ENCODE measurements at places on chromosomes 5 and 9.

DNA sequence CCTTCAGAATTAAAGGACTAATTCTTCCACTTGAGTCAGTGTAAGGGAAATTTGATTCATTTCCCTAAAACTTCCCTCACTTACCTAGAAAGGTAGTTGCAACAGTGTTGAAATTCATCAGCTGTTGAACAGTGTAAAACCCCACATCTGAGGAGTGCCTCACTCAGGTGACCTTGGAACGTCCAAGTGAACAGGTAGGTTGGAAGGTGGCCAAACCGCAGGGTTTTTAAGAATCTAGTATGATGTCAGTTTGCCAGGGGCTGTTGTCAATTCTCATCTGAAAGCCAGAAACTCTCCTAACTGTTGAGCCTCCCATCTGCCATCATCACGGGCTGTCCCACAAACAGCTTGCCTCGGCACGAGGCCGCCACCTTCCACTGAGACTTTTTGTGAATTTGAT is 105.7 kb downstream of the TMEM174 start:
- no peak for DNase-seq

- no peak for DNase-seq
These were observed 39.7 kb downstream of the PAM start for GRCh38 chr5:102794677-102795331.

GRCh38 chr5:151952238-151952637 is 27.6 kb upstream of the GLRA1 start:
- no peak for DNase-seq

- DNase-seq: no peak
These were observed 149.0 kb upstream of the GRAMD2B start for GRCh38 chr5:126274076-126274762.

- no peak for DNase-seq
These were observed 5.2 kb downstream of the VAV2 start for GRCh38 chr9:133986774-133987445.

DNA sequence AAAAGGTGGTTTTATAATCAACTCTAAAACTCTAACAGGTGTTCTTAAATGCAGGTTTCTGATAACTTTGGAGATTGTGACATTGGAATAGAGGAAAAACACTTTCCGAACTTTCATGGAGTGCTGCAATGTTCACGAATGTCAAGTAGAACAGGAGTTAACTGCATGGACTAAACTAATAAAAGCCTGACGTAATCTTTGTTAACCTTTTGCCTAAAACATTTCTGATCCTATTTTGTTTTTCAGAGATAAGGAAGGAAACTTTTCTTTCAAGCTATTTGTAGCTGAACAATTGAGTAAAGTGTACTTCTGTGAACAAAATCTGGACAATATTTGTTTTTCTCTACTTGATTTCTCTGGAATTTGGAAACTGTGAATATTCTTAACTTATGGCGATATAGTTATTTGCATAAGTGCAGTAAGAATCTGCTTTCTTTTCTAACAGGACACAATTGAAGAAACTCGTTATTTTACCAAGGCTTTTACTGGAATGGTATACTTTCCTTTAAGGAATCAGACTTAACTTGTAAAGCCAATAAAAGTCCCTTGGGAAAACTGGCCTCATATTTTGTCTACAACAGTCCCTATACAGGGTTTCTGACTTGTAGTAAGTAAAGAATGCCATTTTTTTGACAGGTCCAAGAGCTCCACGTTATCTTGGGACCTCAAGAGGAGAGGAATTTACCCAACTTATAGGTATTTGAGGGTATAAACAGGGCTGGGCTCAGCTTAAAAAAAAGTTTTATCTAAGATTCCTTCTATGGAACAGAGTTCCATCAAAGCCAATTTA is 154.7 kb downstream of the NXNL2 start:
- no peak for DNase-seq

DNA sequence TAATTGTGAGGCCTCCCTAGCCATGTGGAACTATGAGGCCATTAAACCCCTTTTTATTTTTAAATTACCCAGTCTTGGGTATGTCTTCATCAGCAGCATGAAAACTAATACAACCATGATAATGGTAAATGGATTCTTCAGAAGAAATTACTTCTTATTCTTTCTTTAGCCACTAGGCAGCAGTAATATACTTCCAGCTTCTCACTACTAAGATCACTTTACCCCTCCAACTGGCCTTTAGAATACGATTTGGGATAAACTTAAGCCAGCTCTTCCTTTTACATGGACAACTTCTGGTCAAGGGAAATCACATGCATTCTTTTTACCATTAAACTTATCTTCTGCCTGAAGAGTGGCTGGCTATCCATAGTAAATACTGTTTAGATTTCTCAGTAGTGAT is 355.4 kb downstream of the MAN2A1 start:
- no peak for DNase-seq

GRCh38 chr9:136532799-136533774 is 12.8 kb downstream of the NOTCH1 start:
- DNase-seq: peak; percentile 80

DNA sequence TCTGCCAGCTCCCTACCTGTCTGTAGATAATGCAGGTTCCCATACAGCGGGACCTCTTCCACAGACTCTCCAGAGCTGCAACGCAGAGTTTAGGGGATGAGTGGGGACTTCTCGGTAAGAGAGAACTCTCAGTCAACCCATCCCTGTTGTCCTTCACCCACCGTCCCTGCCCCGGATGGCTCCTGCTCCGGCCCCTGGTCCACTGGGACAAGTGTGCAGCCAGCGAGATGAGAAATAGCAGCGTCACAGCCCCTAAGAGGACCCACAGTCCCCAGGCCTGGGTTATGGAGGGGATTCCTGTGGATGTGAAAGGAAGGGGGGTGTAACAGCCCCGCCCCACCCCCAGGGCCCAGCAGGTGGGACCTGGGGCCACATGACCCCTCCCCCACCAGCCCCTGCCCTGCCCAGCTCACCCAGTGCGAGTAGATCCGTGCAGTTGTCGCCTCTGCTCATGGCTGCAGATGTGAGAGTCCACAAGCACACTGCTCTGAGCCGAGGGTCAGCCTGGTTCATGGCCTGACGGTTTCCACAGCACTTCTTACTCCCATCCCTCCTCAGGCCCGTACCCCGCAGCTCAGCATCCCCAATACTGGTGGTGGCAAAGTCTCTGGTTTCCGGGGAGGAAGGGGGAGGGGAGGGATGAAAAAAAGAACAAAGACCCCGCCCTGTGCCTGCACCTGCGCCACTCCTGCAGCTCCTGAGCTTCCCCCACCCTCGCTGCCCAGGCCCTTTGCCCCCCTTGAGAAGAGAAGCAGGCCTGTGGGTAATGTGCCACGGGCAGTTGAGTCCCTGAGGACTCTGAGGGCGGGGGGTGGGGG is at the start of gene SIT1:
SIT1 (minus strand) TSS at position 591 of the 818 bp plus-strand sequence; CDS start at position 513, 78 bp downstream.
- DNase-seq: no peak

DNA sequence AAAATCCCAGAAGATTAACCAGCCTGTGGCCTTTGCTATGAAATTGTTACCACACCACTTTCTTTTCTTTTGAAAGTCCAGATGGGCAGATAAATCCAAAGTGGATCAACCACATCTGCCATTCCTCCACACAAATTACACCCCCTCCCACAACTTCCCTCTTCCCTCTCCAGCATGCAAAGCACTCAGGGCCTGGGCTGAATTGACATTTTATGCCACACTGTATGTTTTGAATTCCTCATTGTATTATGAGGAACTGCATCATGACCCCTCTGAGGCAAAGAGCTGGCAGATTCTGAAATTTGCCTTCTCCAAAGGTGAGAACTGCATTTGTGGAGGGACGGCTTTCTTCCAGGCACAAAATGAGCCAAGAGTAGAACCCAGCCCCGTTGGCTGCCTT is 589.2 kb upstream of the KLF4 start:
- DNase-seq: no peak

DNA sequence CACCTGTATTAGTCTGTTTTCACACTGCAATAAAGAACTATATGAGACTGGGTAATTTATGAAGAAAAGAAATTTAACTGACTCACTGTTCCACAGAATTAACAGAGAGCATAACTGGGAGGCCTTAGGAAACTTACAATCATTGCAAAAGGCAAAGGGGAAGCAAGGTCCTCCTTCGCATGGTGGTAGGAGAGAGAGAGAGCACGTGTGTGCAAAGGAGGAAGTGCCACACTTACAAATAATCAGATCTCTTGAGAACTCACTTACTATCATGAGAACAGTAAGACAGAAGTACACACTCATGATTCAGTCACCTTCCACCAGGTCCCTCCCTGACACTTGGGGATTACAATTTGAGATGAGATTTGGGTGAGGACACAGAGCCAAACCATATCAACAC is 258.7 kb downstream of the TRIM32 start:
- no peak for DNase-seq

DNA sequence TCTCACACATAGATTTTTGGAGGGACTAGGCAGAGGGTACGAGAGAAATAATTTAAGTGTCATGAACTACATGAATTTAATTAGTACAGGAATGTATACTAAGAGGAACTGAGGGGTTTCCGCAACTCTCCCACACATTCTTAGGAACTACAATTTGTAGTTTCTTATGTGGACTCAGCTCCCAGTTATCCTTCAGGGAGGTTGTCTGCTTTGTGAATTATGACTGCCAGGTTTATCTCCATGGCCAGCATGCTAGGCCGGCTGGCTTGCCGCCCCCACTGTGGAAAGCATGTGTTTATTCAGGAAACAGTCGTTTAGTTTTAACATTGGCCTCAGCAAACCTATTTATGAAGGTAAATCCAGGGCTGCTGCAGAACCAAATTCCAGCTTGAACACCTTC is 415.0 kb downstream of the KCTD16 start:
- DNase-seq: no peak

DNA sequence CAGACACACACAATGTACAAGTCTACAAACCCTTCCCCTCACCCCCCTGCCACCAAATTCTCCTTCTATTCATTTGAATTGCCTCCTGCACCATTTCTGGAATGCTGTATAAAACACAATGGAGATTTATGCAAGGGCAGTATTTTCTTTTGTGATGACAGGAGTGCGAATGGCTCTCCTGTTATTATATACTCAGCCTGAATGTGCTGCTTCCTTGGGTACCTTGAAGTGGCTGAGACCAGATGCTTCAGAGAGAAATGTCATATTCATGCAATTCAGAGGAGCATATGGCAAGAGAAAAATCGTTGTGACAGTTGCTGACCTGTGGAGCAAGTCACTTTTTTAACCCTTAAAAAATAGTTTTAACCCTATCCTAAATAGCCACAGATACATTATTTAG is 468.0 kb upstream of the WWC1 start:
- no peak for DNase-seq

GRCh38 chr9:135736979-135737839 is 35.2 kb downstream of the KCNT1 start:
- DNase-seq: no peak

GRCh38 chr9:125650271-125650737 is 56.7 kb downstream of the MAPKAP1 start:
- no peak for DNase-seq

DNA sequence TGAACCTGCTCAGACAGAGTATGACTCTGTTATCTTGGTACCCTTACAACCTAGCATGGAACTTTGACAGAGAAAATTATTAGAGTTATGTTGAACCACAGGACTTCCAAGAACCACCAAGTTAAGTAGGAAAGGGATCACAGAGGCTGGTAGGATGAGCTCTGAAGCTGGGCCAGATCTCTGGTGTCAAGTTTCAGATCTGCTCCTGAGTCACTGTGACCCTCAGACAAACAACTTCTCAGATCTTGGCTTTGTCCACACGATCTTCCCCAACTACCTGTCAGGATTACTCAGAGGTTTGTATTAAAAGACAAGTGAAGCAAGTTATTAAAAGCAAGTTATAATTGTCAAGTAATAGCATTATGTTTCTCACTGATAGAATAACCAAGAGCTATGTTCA is 189.0 kb downstream of the SEC61B start:
- DNase-seq: no peak

- DNase-seq: no peak
These were observed 306.3 kb upstream of the KCNN2 start for GRCh38 chr5:114055318-114056184.

DNA sequence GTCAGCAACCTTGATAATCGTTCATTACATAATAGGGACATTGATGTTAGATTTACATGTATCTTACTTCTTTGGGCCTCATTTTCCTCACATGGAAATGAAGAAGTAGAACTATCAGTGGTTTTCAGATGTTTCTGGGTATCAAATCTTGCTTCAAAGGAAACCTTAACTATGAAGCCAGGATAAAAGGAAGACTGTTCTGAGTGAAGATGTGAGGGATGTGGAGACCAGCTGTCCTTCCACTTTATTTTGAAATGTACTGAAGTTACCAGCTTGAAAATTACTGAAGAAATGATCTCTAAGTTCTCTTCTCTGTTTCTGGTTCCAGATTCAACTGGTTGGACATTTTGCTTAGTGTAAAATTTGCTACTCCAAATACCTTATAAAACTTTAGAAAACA is 186.0 kb downstream of the ADAMTSL1 start:
- no peak for DNase-seq

GRCh38 chr5:54115735-54116403 is 194.5 kb downstream of the ARL15 start:
- DNase-seq: no peak

GRCh38 chr5:132901036-132901435 is 27.6 kb downstream of the LEAP2 start:
- DNase-seq: no peak

DNA sequence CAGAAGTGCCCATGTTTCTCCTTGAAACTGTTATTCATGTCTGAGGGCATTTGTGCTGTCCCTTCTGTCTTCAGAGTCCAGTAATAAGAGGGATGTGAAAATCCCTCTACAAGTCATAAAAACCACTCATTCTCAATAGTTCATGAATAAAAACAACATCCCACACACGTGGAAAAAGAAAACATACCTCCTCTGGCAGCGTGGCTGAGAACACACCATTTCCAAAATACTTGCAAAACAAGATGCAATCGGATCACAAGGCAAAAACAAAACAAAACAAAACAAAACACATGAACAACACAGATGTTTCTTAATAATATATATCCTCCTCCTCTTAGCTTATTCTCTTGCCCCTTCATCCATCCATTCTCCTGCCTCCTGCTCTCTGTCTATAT is 71.0 kb upstream of the EQTN start:
- DNase-seq: no peak

- no peak for DNase-seq
These were observed 148.2 kb downstream of the ICE1 start for GRCh38 chr5:5570646-5571045.

- DNase-seq: no peak
These were observed 23.8 kb upstream of the SLC46A2 start for GRCh38 chr9:112914524-112914923.

- DNase-seq: no peak
These were observed 9.4 kb upstream of the FGFR4 start for GRCh38 chr5:177077335-177077734.

All from KG1 (cell line).